ENCODE measurements at places on chromosomes 5 and 9. TPM values are rescaled to one million over a fixed set of nuclear protein-coding genes. Genes with fewer than 3 reads are reported as not detected.

GRCh38 chr9:129400001-129400970 is 220.6 kb downstream of the C9orf50 start:
- DNase-seq: no peak

GRCh38 chr5:133405275-133406034 is 206.9 kb downstream of the FSTL4 start:
- no peak for DNase-seq

PCDHGB6 gene
- total RNA-seq: 12.4 TPM

DNA sequence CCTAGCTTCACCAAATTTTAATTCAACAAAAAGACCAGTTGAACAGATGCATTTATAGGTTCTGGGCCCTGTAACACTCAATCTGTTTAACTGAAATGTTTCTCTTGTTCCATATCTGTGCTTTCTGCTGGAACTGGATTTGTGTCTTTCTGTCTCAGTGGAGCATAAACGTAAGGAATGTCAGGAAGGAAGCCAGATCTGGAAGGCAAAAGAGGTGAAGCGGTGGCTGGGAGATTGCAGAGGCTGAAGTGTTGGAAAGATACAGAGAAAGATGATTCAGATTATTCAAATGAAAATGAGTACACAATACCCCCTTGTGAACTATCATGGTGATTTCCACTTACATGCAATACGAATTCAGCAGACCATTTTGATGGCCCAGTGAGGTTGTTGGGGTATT is 406.8 kb downstream of the BRINP1 start:
- no peak for DNase-seq

DNA sequence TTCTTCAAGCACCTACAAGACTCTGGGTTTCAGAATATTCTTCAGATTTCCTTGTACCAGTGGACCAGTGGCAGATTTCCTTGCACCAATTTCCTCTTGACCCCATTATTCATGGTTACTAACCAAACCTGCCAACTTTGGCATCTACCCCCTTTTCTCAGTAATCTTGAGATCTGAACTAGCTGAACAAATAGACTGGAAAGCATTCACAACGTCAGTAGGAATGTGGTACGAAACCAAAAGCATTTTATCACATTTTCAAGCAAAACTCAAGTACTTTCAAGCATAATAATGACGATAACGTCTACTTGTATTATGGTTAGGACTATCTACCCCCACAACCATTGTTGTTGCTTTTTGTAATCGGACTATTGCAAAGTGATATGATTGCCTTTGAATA is 1217.3 kb downstream of the PTPRD start:
- no peak for DNase-seq

TAF11L5 gene
- total RNA-seq: not detected

DNA sequence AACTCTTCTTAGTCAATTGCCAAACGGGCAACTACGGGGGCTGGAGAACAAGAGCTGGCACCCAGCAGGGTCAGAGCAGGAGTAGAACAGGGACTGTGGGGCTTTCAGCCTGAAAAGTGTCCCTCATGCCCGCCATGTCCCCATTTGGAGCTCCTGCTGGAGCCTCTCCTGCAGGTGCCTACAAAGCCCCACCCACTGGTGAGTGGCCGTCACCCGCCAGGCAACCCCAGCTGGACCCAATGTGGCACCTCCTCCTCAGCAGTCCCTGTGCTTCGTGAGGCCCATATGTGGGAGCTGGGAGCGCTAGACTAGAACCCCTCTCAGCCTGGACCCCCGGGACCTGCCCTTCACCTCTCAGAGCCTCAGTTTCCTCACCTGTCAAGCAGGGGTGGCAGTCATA is 40.9 kb downstream of the VAV2 start:
- DNase-seq: no peak

DNA sequence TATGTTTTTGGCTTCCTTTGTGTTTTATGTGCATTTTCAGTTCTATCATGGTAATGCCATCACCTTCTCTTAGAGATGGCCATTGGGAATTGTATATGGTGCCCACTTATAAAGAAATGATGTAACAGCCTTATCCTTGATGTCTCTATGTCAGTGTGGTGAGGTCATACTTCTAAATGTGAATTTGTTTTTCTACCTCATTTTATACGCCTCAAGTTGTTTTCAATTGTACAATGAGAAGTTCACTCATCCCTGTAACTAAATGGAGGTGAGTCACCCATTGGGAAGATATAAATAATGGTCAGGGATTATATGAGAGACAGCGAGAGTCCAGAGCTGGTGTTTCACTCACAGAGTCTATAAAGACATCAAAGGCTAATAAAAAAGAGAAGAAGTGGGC is 402.4 kb downstream of the AGTPBP1 start:
- DNase-seq: no peak

EGFLAM gene
- 48.2 TPM for total RNA-seq

INSL6 gene
- total RNA-seq: not detected

LCN6 gene
- 7.0 TPM for total RNA-seq
